ENCODE measurements at places on chromosomes 6 and 20. TPM values are rescaled to one million over a fixed set of nuclear protein-coding genes. Genes with fewer than 3 reads are reported as not detected.

The CGA gene
- not detected for total RNA-seq

The CNPY3 gene
- total RNA-seq: 28.1 TPM

The EDN1 gene
- total RNA-seq: 244 TPM

The FGD2 gene
- total RNA-seq: not detected

The NQO2 gene
- 25.7 TPM for total RNA-seq

The TINAG gene
- not detected for total RNA-seq

The LTA gene
- total RNA-seq: not detected

The CCDC170 gene
- total RNA-seq: under 0.01 TPM

The C6orf52 gene
- total RNA-seq: not detected

The GTF2H4 gene
- 12.8 TPM for total RNA-seq

The GRIK2 gene
- not detected for total RNA-seq

The VSX1 gene
- total RNA-seq: not detected

The FHL5 gene
- not detected for total RNA-seq

The TBX18 gene
- total RNA-seq: 41.4 TPM

The CDYL gene
- total RNA-seq: 39.1 TPM

The CST5 gene
- total RNA-seq: not detected

The HFE gene
- 5.4 TPM for total RNA-seq

The RAET1L gene
- total RNA-seq: not detected

The SEMG1 gene
- not detected for total RNA-seq

The ZNFX1 gene
- 41.9 TPM for total RNA-seq

The RAD21L1 gene
- total RNA-seq: 0.07 TPM

The GGTLC1 gene
- total RNA-seq: not detected

The ARFGEF3 gene
- 10.6 TPM for total RNA-seq

The SLC17A2 gene
- not detected for total RNA-seq

The LY6G6D gene
- not detected for total RNA-seq

The SYTL3 gene
- 0.65 TPM for total RNA-seq

The FAM83B gene
- total RNA-seq: not detected

The CST1 gene
- total RNA-seq: 0.27 TPM

The PCSK2 gene
- total RNA-seq: not detected

The XKR7 gene
- total RNA-seq: not detected

Data from thoracic aorta endothelial cell (primary cell).